Natural killer cell treated with Interleukin-12 subunit alpha and Interleukin-12 subunit beta and Interleukin-15 and Interleukin-18, amount 100 ng/mL, for 72 hours (primary cell): ENCODE measurements at places on chromosomes 11 and 22. TPM values are rescaled to one million over a fixed set of nuclear protein-coding genes. Genes with fewer than 3 reads are reported as not detected.

- H3K27ac ChIP-seq = no peak overlapping the region
- H3K4me3 ChIP-seq = no peak overlapping the region
- H3K4me1 ChIP-seq = peaks cover 8% of the 10 kb centered on the region
- peaks cover 9% of the 10 kb centered on the region for H3K36me3 ChIP-seq
- DNase-seq = no peak
These were observed 11.6 kb downstream of the IGF2 start for GRCh38 chr11:2127482-2128129.

DNA sequence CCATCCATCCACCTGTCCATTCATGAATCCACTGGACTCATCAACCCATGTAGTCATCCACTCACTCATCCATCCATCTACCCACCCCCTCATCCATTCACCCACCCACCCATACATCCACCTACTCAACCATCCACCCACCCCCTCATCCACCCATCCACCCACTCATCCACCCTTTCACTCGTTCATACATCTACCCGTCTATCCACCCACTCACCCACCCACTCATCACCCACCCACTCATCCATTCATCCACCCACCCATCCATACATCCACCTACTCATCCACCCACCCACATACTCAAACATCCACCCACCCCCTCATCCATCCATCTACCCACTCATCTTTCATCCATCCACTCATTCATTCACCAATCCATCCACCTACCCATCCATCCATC lies 37.7 kb downstream of the RTL6 start:
- H3K27ac ChIP-seq = no peak overlapping the region
- H3K4me3 ChIP-seq = peak overlapping the region; percentile 25
- no peak for DNase-seq
- peaks cover 21% of the 10 kb centered on the region for H3K4me1 ChIP-seq

DNA sequence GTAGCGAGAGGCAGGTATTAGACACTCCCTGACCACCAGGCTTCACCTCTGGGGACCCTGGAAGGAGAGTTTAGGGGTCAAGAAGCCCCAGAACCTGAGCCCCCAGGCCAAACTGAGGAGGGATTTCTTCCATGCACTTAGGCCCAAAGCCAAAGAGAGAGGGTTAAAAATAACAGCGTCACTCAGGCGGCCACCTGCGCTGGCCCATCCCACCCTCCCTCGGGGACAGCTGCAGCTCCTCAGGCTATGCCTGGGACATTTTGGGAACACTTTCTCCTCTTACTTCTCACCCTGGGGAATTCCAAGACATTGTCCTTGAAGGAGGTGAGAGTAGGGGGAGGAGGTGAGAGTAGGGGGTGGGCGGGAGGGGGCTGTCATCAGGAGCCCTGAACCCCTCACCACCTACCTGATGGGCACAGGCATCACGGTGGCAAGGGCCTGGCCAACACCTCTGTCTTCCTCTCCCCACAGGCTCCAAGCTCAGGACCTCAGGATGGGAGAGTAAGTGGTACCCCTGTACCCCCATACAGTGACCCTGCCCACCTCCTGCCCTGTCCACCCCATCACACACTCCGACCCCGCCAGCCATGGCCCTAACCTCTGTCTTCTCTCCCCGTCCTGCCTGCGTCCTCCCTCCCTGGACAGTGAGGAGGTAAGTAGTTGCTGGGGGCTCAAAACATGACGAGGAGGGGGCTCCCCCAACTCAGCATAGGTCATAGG lies 583 bp downstream of the TNNI2 start:
- H3K4me3 ChIP-seq = no peak overlapping the region
- no peak for DNase-seq
- no peaks in the 10 kb centered on the region for H3K27me3 ChIP-seq
- H3K36me3 ChIP-seq = no peaks in the 10 kb centered on the region
- peaks cover 9% of the 10 kb centered on the region for H3K4me1 ChIP-seq

TUB gene
- not detected for total RNA-seq

- no peak for DNase-seq
- no peaks in the 10 kb centered on the region for H3K27me3 ChIP-seq
- no peak overlapping the region for H3K27ac ChIP-seq
These were observed 290.7 kb upstream of the FOLH1 start for GRCh38 chr11:49499117-49499516.

OR8B12 gene
- not detected for total RNA-seq

GRCh38 chr11:8283465-8284230 lies 20.0 kb upstream of the LMO1 start:
- H3K4me1 ChIP-seq = no peaks in the 10 kb centered on the region
- DNase-seq = no peak
- H3K27ac ChIP-seq = no peak overlapping the region
- no peak overlapping the region for H3K4me3 ChIP-seq

DNA sequence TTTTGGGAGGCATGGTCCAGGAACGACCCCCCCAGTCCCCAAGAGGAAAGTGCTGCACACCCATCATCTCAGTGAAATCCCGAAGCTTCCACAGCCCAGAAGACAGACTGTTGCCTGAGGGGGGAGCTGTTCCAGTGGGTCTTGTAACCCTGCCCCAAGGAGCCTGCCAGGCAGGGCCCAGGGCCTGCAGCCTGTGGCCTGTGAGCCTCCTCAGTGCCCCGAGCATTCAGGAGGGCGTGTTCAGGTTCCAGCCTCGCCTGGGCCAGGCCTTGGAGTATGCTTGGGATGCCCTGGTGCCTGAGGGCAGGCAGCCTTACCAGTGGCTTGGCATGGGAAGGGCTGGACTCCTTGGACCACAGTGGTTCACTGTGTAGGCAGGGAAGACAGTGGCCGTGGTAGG lies 18.0 kb upstream of the CABP2 start:
- DNase-seq = no peak
- H3K4me1 ChIP-seq = no peaks in the 10 kb centered on the region
- no peak overlapping the region for H3K27ac ChIP-seq
- no peak overlapping the region for H3K4me3 ChIP-seq
- no peaks in the 10 kb centered on the region for H3K36me3 ChIP-seq
- H3K27me3 ChIP-seq = no peaks in the 10 kb centered on the region
